MCF 10A (cell line): ENCODE measurements at places on chromosomes 7 and 10.

DNA sequence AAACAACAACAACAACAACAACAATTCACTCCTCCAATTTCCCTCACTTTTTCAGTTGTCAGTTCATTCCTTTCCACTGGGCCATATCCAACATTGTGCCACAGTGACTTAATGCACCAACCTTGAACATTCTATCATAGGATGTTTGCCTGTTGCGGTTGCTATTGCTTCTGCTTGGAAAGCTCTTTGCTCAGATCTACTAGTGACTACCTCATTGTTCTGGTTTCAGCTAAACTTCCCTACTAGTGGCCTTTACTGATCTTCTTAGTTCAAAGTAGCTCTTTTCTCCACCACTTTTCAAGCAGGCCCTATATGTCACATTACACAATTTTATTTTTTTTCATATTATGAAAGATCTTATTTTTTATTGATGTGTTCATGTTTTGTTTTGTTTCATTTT lies 9.8 kb upstream of the STEAP4 start:
- DNase-seq, result no peak

DNA sequence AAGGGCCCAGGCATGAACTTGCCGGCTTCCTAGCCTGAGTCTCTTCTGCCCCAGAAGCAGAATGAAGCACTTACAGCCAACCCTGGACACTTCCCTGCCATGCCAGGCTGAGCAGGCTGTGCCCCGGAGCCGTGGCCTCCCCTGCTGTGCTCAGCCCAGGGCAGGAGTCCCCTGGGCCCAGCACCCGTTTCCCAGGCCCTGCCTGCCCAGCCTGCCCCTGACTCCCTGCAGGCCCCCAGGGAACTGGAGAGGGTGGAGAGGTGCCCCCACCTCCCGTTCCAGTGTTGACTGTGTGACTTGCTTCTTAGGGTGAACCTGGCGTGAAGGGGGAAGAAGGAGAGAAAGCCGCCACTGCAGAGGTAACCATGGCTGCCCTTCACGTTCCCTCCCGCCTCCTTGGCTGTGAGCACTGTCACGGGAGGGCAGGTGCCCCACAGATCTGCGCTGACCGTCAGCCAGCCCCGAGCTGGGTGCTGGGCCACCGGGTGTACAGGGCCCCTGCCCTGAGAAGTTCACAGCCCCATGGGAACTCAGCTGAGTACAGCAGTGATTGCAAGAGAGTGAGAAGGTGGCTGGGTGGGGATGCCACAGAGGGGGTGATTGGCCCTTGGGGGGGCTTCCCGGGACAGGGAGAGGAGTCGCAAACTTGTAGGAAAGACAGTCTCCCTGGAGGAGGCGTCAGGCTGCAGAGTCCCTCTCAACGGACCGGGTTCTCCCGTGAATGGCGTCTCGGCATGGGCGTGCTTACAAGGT lies 75.9 kb downstream of the MYL10 start:
- DNase-seq, result no peak

DNA sequence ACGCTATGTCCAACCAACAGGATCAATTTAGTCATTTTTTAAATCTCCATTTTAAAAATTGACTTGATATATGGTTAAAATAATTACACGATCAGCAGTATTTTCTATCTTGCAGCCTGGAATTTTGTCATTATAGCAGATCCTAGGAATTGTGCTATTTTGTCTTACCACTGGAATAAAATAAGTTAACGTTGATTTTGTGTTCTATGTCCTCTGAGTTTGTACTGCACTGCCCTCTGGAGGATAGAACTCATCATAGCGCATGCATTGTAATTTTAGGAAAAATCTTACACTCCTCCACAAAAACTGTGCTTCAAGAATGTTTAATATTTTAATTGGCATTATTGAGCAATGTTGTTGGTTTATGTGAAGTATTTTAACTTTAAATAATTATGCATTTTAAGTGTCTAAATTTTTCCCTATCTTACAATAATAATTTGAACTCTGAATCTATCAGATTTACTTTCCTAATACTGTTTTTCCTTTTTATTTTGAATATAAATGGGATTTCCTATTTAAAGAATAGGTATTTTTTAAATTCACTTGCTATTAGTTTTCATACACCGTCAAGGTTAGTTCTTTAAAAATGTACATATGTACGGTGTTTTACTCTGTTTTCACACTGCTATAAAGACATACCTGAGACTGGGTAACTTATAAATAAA lies 220.1 kb downstream of the PPP1R3A start:
- DNase-seq, result peak; percentile 49

GRCh38 chr7:34130558-34131295 lies 225.4 kb downstream of the BMPER start:
- no peak for DNase-seq

GRCh38 chr7:158402471-158402870 lies 185.2 kb downstream of the PTPRN2 start:
- DNase-seq, result no peak

GRCh38 chr7:136230210-136230609 lies 253.1 kb upstream of the MTPN start:
- DNase-seq, result no peak

DNA sequence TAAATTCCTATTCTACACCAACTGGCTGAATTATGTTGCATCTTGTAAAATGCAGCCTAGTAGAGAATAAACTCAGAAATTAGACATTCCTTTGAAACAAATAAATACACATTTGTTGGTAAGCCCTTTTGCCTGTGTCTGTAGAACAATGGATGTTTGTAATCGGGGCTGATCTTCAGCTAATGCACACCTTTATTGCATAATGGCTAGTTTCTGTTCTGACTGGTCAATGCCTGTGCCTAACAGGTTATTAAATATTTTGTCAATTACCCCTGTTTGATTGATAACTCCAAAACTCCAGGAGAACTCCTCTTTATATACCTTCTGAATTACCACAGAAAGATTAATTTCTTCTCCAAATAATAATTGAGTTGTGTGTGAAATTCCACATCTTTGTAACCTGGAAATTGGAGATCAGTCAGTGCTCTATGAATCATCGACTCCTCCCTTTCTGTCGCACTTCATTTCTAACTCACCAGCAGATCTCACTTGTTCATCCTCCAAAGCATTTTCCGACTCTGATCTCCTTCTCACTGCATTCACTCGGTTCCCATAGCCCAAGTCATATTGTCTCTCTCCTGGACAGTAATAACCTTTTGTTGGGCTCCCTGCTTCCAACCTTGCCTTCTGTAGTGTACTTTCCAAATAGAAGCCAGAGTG lies 196.0 kb upstream of the FZD1 start:
- peak; percentile 51 for DNase-seq

DNA sequence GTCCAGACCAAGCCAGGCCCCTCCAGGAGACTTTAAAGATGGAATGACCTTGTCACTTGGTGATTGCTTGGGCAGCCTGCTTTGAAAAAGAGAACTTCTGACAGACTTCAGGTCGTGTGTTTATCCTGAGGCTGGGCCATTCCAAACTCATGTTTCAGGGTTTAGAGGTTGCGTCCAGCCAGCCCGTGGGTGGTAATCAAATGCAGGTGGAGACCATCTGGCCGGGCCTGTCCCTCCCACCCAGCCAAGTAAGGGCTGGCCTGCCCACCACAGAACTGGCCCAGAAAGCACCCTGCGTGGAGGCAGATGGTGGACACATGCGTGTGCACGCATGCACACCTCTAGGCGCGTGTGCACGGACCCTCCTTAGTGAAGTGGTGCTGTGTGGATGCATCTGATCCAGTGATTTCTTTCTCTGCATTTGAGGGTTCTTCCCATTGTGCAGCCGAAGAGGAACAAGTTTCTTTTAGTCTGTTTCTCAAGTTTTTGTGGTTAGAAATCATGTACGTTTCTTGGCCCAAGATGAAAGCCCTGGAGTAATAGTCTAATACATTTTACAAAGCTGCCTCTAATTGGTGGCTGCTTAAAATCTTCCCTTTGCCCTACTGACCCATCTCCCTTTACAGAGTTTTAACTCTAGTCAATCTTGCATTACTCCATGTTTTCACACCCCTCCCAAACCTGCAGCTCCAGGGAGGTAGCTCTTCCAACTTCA lies 43.0 kb downstream of the SUFU start:
- no peak for DNase-seq

- no peak for DNase-seq
These were observed 30.8 kb downstream of the UNCX start for GRCh38 chr7:1263391-1263951.

GRCh38 chr10:126732308-126732707 lies 61.8 kb upstream of the C10orf90 start:
- no peak for DNase-seq

GRCh38 chr10:7945469-7946187 lies 108.9 kb upstream of the GATA3 start:
- no peak for DNase-seq

- no peak for DNase-seq
These were observed 30.1 kb downstream of the SND1 start for GRCh38 chr7:127682140-127682539.

DNA sequence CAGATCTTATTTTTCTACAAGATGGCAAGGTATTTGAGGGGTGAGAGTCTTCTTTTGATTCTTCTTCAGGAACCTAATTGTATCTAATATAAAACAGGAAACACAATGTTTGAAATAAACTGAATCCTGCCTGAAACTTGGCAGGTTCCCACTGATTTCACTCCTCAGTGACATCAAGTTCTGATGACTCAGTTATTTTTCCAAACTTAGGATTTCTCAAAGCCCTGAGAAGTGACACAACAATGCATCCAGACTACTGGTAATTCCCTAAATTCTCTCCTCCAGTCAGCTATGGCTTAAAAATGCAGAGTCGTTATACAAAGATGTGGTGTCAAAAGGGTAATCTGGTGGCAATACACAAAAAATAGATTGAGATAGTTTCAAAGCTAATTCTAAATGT lies 80.9 kb downstream of the ABLIM1 start:
- DNase-seq, result peak; percentile 90

DNA sequence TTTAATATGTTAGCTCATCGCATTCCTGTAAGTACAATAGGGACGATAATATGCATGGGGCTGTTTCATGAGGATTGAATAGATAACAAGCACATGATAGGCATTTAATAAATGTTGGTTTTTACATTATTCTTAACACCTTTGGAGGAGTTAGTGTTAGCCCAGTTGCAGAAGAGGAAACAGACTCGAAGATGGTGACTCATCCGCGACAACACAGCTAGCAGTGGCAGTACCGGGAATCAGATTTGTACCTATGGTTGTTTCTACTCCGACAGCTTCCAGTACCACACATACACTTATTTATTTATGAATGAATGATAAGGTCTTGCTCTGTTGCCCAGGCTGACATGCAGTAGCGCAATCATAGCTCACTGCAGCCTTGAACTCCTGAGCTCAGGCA lies 2.9 kb downstream of the LRMDA start:
- peak; percentile 33 for DNase-seq

DNA sequence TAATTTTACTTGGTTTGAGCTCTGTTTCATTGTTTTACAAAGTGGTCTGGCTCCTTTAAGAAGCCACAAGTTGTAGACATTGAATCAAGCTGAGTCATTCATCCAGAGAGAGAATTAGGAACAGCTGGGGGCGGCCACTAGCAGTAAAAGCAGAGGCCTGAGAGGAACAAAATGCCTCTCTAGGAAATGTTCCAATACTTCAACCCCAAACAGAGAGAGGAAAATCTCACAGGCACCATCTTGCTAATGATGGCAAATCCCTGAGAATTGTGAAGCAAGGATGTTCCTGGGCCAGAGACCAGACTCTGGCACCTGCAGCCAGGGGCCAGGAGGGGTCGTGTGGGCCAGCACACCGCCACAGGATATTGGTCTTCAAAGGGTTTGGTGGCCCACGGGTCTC lies 26.5 kb upstream of the TRIL start:
- peak; percentile 88 for DNase-seq

GRCh38 chr7:94301024-94301586 lies 93.6 kb upstream of the COL1A2 start:
- DNase-seq, result peak; percentile 92

GRCh38 chr7:33941418-33941817 lies 36.1 kb downstream of the BMPER start:
- DNase-seq, result no peak

- peak; percentile 42 for DNase-seq
These were observed 103.7 kb downstream of the PLXNA4 start for GRCh38 chr7:132472463-132473120.
